CD14-positive monocyte (primary cell): ENCODE measurements at places on chromosomes 13 and 19.
A peak's percentile ranks its signal among the peaks of the same experiment; 100 is the strongest.

GRCh38 chr19:2338055-2338615 is 9.7 kb downstream of the SPPL2B start:
- no peak overlapping the region for H3K27ac ChIP-seq
- H3K4me3 ChIP-seq: no peak overlapping the region
- peaks cover 5% of the 10 kb centered on the region for H3K4me1 ChIP-seq
- no peaks in the 10 kb centered on the region for H3K27me3 ChIP-seq

- no peaks in the 10 kb centered on the region for H3K27me3 ChIP-seq
- no peak overlapping the region for H3K27ac ChIP-seq
- no peaks in the 10 kb centered on the region for H3K4me1 ChIP-seq
- DNase-seq: no peak
Measured at GRCh38 chr13:66508153-66508909, 721.8 kb downstream of the PCDH9 start.

GRCh38 chr13:34833562-34834182 is 108.4 kb upstream of the NBEA start:
- H3K27ac ChIP-seq: no peak overlapping the region
- no peak overlapping the region for H3K4me3 ChIP-seq
- DNase-seq: no peak
- no peaks in the 10 kb centered on the region for H3K4me1 ChIP-seq
- no peaks in the 10 kb centered on the region for H3K36me3 ChIP-seq

- peaks cover 43% of the 10 kb centered on the region for H3K4me1 ChIP-seq
- H3K4me3 ChIP-seq: no peak overlapping the region
- no peaks in the 10 kb centered on the region for H3K27me3 ChIP-seq
- no peaks in the 10 kb centered on the region for H3K36me3 ChIP-seq
- H3K27ac ChIP-seq: no peak overlapping the region
- no peak for DNase-seq
Measured at GRCh38 chr19:51458899-51459505, 748 bp upstream of the SIGLEC8 start.

GRCh38 chr13:30802501-30802900 is 67.2 kb downstream of the ALOX5AP start:
- no peaks in the 10 kb centered on the region for H3K27me3 ChIP-seq
- H3K27ac ChIP-seq: no peak overlapping the region
- H3K36me3 ChIP-seq: no peaks in the 10 kb centered on the region
- no peak overlapping the region for H3K4me3 ChIP-seq

DNA sequence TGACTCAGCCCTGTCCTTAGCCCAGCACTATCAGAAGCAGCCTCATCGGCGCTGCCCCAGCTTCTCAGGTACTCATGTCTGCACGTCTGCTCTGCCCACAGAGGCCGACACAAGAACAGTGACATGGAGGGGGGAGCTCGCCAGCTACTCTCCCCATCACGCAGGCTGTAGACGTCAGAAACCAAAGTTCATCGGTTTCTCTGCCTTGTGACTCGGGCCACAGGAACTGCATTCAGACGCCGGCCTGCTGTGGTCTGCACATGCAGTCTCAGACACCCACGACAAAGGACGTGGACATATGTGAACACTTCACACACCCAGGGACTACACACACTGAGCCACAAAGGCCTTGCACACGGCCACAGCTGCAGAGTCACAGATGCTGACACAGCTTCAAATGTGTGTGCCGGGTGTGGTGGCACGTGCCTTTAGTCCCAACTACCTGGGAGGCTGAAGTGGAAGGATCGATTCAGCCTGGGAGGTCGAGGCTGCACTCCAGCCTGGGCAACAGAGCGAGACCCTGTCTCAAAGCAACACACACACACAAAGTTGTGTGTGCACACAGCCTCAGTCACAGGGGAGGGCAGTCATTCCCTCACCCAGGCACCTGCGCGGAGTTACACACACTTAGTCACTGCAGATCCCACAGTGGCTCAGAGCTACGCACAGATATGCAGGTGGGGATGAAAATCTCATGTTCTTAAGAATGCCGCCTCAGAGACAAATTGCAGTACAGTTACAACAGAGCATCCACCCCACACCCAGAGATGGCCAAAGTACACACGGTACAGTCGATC is 4.9 kb upstream of the ZFP36 start:
- no peaks in the 10 kb centered on the region for H3K27me3 ChIP-seq
- no peaks in the 10 kb centered on the region for H3K36me3 ChIP-seq
- peak; percentile 80 for DNase-seq
- peak overlapping the region; percentile 96 for H3K4me3 ChIP-seq
- H3K27ac ChIP-seq: peak overlapping the region; percentile 99
- peaks cover 85% of the 10 kb centered on the region for H3K4me1 ChIP-seq

- no peaks in the 10 kb centered on the region for H3K36me3 ChIP-seq
- no peak for DNase-seq
- H3K4me1 ChIP-seq: peaks cover 27% of the 10 kb centered on the region
- no peaks in the 10 kb centered on the region for H3K27me3 ChIP-seq
- peak within 1 kb of the TSS; percentile 6 for H3K27ac ChIP-seq
Measured at GRCh38 chr19:4338441-4339355, at the start of gene STAP2. Gene STAP2, minus strand, starts transcription at chr19:4338827. Its CDS starts 74 bp downstream, at chr19:4338753.

- no peaks in the 10 kb centered on the region for H3K27me3 ChIP-seq
- H3K27ac ChIP-seq: no peak overlapping the region
- no peaks in the 10 kb centered on the region for H3K4me1 ChIP-seq
- no peak overlapping the region for H3K4me3 ChIP-seq
- DNase-seq: no peak
- H3K36me3 ChIP-seq: no peaks in the 10 kb centered on the region
Measured at GRCh38 chr13:113785051-113786010, 26.3 kb downstream of the TMEM255B start.

- peak overlapping the region; percentile 75 for H3K27ac ChIP-seq
- H3K4me3 ChIP-seq: no peak overlapping the region
- peaks cover 8% of the 10 kb centered on the region for H3K4me1 ChIP-seq
- peak; percentile 50 for DNase-seq
- no peaks in the 10 kb centered on the region for H3K27me3 ChIP-seq
- H3K36me3 ChIP-seq: no peaks in the 10 kb centered on the region
Measured at GRCh38 chr13:76656056-76656455, 230.1 kb downstream of the KCTD12 start.

DNA sequence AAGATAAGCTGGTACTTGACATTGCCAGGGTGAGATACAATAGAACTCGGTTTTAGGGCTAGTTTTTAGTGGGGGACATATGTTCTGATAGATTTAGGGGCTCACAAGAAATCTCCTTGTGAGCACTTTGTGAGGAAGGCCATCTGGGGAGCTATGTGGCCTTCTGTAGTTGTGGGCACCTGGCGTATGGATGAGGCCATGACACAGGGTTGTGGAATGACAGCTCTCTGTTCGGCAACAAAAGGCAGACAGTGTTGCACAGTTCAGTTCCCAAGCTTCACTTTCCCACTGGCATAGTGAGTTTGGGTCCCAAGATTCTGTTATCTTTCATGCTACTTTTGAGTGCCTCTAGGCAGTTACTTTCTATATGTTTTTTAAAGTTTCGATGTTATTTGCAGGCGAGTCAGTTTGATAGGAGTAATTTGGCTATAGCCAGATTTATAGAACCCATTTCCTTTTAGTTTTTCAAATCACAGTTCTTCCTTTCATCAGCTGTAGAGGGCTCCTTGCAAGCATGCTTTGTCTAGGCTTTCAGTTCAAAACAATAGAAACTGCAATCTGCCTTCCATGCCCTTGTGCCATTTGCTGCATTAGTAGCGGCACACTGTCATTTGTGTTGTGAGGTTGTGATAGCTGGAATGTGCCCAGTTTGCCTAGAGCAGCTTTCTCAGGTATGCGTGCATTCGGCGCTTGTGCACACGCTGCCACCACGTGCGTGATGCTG is 70.6 kb upstream of the TEX29 start:
- H3K36me3 ChIP-seq: peaks cover 97% of the 10 kb centered on the region
- no peak overlapping the region for H3K27ac ChIP-seq
- H3K4me1 ChIP-seq: no peaks in the 10 kb centered on the region
- H3K4me3 ChIP-seq: no peak overlapping the region
- DNase-seq: no peak

DNA sequence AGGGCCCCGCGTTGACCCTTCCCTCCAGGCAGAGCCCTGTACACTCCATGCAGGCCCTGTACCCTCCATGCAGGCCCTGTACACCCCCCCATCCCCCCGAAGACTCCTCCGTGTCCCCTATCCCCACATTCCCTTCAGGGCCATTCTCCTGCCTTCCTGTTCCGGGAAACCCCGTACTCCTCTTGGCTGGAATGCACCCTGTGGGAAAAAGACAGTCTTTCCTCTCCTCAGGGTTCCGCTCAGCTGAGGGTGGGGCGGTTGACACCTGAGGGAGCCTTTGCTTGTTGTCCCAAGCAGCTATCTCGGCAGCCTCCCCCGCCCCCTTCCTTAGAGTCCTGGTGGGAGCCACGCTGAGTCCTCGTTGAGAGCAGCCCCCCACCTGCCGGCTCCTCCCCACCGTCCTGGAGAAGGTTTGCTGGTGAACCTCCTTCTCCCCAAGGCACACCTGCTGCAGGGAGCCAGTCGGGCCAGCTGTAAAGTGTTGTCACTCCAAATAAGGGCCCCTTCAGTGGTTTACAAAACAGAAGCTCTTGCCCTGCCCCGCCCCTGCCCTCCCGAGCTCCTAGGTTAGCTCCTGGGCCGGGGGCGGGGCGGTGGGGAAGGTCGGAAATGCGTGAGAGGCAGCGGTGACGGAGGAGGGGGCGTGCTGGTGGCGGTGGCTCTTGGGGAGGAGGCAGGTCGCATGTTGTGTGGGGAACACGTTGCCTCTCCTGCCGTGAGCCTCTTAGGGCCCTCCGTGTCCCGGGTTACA is 1.5 kb downstream of the GNA11 start:
- H3K4me1 ChIP-seq: peaks cover 34% of the 10 kb centered on the region
- H3K4me3 ChIP-seq: peak overlapping the region; percentile 47
- no peaks in the 10 kb centered on the region for H3K36me3 ChIP-seq
- peak; percentile 18 for DNase-seq
- H3K27ac ChIP-seq: no peak overlapping the region

- no peak overlapping the region for H3K27ac ChIP-seq
- no peaks in the 10 kb centered on the region for H3K27me3 ChIP-seq
- H3K36me3 ChIP-seq: no peaks in the 10 kb centered on the region
Measured at GRCh38 chr19:29193155-29193554, 19.8 kb downstream of the UQCRFS1 start.

GRCh38 chr19:9940778-9941177 is 4.5 kb upstream of the OLFM2 start:
- no peaks in the 10 kb centered on the region for H3K4me1 ChIP-seq
- no peak for DNase-seq
- no peak overlapping the region for H3K4me3 ChIP-seq
- H3K27me3 ChIP-seq: peaks cover 8% of the 10 kb centered on the region
- no peaks in the 10 kb centered on the region for H3K36me3 ChIP-seq
- no peak overlapping the region for H3K27ac ChIP-seq

DNA sequence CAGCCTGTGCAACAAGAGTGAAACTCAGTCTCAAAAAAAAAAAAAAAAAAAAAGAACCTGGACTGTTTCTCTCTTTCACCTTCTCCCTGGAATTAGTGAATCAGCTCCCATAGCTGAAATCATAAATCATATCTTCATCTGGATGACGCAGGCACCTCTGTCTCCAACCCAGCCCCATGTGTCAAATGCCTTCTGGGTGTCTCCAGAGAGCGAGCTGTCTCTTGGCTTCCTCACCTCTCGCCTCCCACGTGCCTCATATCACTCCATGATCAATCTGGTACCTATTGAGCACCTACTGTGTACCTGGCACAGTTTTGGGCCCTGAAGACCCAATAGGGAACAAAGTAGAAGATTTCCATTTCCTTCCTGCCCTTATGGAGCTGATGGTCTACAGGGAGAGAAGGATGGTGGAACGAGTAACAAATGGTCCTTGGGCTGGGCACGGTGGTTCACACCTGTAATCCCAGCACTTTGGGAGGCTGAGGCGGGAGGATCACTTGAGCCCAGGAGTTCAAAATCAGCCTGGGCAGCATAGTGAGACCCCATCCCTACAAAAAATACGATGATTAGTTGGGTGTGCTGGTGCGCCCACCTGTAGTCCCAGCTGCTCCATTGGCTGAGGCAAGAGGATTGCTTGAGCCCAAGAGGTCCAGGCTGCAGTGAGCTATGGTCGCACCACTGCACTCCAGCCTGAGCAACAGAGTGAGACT is 2.5 kb downstream of the HSD11B1L start:
- no peak overlapping the region for H3K4me3 ChIP-seq
- H3K4me1 ChIP-seq: peaks cover 25% of the 10 kb centered on the region
- H3K27me3 ChIP-seq: no peaks in the 10 kb centered on the region

DNA sequence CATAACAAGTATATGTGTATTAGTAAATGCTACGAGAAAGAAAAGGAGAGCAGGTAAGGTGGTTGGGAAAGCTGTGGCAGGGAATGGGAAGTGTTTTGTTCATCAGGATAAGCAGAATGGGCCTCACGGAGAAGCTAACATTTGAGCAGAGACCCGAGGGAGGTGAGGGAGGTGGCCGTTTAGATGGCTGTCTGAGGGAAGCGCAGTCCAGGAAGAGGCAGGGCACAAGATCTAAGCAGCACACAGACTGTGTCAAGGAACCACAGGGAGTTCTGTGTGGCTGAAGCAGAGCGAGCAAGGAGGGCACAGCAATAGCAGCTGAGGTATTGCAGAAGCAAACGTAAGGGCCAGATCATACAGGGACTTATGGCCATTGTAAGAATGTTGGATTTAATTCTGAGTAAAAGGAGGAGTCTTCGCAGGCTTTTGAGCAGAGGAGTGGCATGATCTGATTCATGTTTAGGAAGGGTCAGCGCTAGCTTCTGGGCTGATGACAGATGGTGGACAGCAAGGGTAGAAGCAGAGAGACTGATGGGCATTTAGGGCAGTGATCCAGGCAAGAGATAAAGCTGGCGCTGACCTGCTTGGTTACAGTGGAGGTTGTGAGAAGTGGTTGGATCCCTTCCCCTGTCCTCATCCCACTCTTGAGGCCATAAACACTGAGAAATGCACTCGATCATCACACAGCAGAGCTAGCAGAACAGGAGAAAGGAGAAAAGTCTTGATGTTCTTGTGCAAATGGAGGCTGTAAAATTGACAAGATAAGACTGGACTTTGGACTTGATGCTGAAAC is 199.9 kb downstream of the LACC1 start:
- no peak overlapping the region for H3K4me3 ChIP-seq
- no peak overlapping the region for H3K27ac ChIP-seq
- no peak for DNase-seq

DNA sequence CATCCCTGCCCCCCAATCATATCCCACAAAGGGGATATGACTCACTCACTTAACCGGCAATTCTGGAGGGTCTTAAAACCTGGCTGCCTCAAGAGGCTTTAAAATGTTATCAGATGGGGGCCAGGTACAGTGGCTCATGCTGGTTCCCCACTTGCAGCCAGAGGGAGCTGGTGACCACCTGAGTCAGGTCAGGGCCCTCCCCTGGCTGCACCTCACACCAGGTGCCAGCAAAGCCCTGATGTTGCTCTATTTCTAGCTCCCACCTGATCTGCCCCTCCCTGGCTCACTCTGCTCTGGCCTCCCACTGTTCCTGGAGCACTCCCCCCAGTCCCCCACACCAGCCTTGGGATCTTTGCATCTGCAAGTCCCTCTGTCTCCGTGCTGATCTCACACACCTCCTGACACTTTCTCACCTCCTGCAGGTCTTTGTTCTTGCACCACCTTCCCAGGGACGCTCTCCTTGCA is 14.2 kb downstream of the HPN start:
- H3K4me1 ChIP-seq: no peaks in the 10 kb centered on the region
- no peak overlapping the region for H3K4me3 ChIP-seq
- no peaks in the 10 kb centered on the region for H3K27me3 ChIP-seq
- no peak for DNase-seq
- no peak overlapping the region for H3K27ac ChIP-seq
